Stimulated activated CD8-positive, alpha-beta memory T cell treated with anti-CD3 and anti-CD28 coated beads, Interleukin-7, amount 100 ng/mL, for 48 hours (primary cell): ENCODE measurements at places on chromosomes 5 and 9.

GRCh38 chr9:33750839-33751339 is 44.5 kb upstream of the PRSS3 start:
- no peak for DNase-seq

DNA sequence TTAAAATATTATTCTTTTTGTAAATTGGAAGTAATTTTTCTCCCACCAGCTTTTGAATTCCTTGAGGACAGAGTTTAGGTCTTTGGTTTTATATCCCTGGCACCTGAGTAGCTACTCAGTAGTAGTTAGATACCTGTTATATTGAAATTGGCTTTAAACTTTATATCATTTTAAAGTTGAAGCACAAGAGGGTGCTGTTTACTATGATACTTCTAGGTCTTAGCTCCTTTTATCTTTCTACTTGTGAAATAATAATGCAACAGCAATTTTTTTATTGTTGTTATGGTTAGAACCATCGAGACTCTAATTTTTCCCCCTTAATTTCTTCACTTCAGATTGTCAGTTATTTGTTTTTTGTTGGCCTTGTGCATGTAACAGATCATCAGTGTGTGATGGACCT is 46.3 kb downstream of the AP3S1 start:
- DNase-seq, result no peak

GRCh38 chr9:129145841-129146292 is 32.2 kb downstream of the IER5L start:
- no peak for DNase-seq

- no peak for DNase-seq
Observed at GRCh38 chr5:159820692-159821091, 95.6 kb upstream of the ADRA1B start.

DNA sequence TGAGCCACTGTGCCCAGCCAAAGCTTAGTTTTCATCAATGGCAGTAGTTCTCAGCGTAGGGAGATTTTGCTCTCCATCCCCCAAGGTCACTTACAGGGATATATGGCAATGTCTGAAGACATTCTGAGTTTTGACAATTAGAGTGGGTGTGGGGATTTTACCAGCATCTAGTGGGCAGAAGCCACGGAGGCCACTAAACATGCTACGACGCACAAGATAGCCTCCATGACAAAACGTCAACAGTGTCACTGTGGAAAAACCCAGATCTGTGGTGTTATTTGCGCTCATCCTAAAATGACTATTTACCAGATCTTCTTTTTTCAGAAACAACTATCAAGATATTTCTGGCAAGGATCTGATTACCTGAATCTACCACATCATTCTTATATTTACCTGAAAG is 68.2 kb downstream of the CDC14B start:
- no peak for DNase-seq

DNA sequence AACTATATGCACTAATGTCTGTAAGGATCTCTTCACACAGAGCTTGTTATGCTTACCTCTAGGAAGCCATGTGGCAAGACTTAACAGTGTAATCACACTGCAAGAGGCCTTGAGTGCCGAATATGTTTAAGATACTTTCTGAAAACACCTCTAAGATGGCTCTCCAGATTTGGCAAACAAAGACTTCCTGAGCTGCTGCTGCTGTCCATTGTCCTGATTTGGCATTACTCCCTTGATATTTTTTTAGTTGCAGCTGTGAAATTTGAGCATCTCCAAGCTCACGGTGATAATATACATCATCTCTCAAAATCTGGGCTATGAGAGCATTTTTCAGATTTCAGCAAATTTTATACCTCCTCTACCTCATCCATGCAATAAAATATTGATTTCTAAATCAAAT is 384.5 kb upstream of the CDH6 start:
- no peak for DNase-seq

- DNase-seq, result no peak
Observed at GRCh38 chr9:76810377-76810957, 46.2 kb downstream of the PCA3 start.
